ENCODE measurements at places on chromosomes 4 and X. TPM values are rescaled to one million over a fixed set of nuclear protein-coding genes. Genes with fewer than 3 reads are reported as not detected.

DNA sequence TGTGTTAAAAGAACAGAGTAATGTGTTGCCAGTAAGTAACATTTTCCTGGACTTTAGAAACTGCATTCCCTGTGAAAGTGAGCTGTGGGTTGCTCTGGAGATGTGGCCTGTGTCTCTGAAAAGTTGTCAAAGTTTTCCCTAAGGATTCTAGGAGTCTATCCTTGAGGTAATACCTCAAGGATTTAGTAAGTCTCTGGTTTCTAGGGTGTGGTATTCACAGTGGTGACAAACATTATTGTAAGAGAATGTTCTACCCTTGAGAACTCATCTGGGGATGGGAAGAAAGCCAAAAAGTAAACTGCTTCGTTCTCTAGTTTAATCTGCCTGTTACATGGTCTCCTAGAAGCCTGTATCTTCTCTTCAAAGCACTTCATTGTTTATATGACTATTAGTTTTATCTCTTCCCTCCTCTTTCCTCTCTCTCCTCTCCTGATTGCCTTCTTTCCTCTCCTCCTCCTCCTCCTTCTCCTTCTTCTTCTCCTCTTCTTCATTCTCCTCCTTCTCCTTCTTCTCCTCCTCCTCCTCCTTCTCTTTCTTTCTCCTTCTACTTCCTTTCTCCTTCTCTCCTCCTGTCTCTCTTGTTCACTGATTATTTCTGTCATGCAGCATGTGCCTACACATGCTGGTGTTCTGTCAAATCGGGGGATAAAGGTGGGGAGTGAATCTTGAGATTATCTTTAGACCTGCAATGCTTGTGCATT is 321.3 kb downstream of the PTTG2 start:
- DNase-seq: no peak

DNA sequence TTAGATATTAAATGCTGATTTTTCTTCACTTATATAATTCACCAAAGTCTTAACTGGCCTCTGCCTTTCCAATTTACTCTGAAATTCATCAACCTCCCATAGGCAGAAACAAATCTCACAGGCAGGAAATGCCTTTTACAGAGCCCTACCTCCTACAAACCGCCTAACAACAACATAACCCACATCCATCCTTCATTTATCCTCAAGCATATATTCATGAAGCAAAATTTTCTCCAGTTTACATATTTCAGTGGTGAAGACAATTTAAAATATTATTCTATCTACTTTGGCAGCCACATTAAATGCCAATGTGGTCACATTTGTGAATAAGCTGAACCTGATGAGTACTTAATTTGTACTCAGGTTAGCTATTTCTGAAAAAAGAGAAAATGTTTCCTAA is 30.3 kb downstream of the SEPSECS start:
- DNase-seq: no peak

Gene H2BW2
- not detected for total RNA-seq

Gene GPR119
- total RNA-seq: not detected

DNA sequence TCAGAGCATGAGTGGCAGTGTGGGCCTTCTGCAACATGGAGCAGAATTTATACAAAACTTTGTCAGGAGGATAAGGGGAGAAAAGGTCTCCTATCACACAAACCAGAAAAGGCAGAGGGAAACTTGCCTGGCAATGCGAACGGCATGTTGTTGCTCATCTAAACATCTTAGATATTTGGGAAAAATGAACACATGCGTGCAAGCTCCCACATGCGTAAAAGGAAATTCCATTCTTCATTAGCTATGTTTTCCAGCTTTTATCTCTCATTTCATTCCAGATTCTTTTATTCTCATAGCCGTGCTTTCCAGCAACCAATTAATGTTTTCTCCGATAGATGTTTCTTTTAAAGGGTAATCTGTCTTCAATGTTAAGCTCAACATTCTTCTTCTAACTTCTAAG is 31.3 kb upstream of the GBA3 start:
- no peak for DNase-seq

DNA sequence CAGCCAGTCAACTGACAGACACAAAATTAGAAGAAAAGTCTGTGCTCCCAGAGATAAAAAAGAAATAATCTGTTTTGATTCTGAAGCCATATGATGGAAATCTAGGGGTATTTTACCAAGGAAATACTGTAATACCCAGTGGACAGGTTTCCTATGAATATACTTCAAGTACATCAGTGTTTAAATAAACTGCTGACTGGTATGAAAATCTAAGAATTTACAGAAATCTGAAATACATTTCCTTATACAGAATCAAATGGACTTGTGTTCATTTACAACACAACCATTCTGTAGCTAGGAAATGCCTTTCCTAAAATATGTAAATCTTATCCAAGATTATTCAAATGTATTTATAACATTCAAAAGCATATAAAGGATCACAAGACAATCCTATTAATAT is 13.4 kb downstream of the YTHDC1 start:
- no peak for DNase-seq

Gene PAGE5
- not detected for total RNA-seq

Gene NSD2
- 96.0 TPM for total RNA-seq

GRCh38 chrX:136176399-136176825 is 29.1 kb downstream of the FHL1 start:
- no peak for DNase-seq

DNA sequence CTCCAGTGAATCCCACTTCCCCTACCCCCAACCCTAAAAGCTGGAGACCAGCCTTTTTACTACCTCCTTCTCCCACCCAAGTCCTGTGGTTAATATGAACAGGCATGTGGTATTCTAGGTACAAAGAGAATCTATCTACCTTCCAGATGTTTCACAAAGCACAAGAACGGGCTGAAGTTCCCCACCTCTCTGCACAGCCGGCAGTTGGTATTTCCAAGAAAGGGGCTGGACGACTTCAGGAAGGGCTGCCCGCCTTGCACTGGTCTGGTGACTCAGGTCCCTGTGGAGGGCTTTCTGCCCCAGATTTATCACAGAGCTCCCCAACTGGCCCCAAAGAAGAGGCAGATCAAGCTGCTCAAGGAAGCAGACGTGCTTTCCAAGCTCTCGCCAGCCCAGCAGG is 4.5 kb downstream of the FAM47E start:
- DNase-seq: no peak

GRCh38 chr4:87196146-87196545 is 24.3 kb downstream of the KLHL8 start:
- no peak for DNase-seq

Gene CETN2
- 40.2 TPM for total RNA-seq

- no peak for DNase-seq
Observed at GRCh38 chr4:86358257-86358656, 1.6 kb downstream of the MAPK10 start.

GRCh38 chrX:136941396-136942337 is 61.1 kb upstream of the RBMX start:
- DNase-seq: no peak

- no peak for DNase-seq
Observed at GRCh38 chr4:83604321-83604720, 68.4 kb downstream of the GPAT3 start.

Gene MAGEA2
- total RNA-seq: not detected

DNA sequence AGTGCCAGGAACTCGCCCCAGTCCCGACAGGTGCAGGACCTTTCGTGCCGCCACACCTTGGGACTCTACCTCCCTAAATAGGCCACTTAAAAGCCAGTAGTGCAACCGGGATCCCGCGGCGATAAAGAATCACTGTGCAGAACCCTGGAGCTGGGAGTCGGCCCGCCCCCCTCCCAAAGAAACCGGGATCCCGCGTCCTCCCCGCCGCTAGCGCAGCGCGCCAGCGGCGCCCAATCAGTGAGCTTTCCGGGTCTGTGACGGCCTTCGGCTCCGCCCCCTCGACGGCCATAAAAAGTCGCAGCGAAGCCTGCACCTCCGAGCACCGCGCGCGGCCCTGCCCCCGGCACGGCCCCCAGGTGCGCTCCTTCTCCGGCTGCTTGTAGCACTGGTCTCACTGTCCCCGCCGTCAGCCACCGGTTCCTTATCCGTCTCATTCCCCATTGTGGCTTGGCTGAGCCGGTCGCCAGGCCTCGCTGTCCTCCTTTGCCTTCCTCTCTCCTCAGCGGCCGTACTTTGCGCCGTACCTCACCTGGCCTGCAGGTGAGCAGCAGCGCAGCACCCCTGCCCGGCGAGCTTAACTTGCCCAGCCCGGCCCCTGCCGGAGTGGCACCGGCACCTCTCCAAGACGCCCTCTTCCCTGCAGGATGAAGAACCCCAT is at the start of gene LRAT:
TSS of gene LRAT (plus strand) at position 318 of the 658 bp plus-strand sequence. CDS start at position 645, 327 bp downstream.
- DNase-seq: peak; percentile 81

DNA sequence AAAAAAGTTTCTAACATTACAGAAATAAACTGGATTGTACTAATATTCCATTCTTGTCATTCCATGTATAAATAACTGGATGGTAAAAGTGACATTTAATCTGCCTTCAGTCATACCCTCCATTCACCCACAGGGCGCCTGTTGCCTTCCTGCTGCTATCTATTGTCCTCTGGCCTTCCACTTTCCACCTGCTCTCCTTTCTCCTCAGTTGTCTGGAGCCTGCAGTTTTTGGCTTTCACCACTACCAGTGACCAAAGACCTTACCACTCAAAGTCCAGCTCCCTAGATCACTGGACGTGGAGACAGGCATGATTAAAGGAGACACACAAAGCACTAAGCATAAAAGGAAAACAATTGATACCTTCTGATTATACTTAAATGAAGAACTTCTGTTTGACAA is 46.2 kb upstream of the NHS start:
- no peak for DNase-seq

GRCh38 chrX:96436105-96436504 is 248.5 kb upstream of the DIAPH2 start:
- DNase-seq: no peak

DNA sequence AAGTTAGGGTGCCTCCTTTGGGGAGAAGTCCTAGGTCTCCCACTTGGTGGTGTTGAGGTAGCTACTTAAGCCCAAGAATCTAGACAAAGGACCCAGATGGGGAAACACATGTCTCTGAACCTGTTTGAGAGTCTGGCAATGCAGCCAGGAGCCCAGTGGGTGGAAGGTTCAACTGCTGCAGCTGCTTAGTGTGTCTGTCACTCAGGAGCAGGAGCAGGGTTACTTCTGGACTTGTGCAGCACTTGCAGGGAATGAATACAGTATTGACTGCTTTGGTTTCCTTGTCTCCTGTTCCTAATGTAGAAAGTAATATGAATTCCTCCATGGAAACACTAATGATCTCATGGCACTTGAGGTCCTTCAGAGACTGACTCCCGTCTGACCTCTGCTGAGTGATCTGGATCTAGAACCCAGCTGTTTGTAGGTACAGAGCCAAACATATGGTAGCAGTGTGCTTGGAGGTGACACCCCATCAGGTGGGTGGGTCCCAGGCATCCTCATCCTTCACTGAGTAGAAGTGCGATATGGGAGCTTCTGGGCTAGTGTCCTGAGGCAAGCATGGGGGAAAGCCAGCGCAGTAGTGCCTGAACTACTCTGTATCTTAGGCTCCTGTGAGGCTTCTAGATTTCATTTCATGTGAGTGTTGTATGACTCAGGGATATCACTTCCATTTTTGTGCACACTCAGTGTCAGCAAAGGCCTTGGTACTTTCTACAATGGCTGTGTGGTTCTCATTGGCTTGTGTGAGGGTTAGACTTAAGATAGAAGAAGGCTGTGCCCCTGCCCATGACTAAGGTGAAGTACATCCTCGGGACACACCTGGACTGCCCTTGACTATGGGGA is 85.0 kb upstream of the WDR1 start:
- DNase-seq: no peak

Gene BRS3
- not detected for total RNA-seq

Gene PRDM8
- 1.8 TPM for total RNA-seq

Data from Calu3 (cell line).